Neuronal stem cell (in vitro differentiated cells): ENCODE measurements at places on chromosomes 7 and 10.

GRCh38 chr10:88534072-88534665 lies 48.9 kb downstream of the RNLS start:
- DNase-seq: no peak

- no peak for DNase-seq
Measured at GRCh38 chr7:149385195-149385950, 75.5 kb downstream of the ZNF777 start.

DNA sequence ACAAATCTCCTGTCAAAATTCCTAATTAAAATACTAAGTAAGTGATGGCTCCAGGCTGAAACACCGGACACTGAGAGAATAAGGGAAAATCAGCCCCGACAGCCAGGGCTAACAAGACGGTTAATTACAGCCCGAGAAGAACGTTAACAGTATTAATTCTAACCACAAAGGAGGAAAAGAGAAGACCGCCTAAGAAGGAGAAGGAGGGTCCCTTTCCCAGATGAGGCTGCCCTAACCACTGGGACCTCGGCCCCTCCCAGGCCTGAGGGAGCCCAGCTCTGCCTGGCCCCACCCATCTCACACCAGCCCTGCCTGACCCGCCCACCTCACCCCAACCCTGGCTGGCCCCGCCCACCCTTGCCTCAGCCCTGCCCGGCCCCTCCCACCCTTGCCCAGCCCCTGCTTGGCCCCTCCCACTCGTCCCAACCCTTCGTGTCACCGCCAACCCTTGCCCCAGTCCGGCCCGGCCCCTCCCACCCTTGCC lies 51.3 kb downstream of the PWWP2B start:
- DNase-seq: no peak

DNA sequence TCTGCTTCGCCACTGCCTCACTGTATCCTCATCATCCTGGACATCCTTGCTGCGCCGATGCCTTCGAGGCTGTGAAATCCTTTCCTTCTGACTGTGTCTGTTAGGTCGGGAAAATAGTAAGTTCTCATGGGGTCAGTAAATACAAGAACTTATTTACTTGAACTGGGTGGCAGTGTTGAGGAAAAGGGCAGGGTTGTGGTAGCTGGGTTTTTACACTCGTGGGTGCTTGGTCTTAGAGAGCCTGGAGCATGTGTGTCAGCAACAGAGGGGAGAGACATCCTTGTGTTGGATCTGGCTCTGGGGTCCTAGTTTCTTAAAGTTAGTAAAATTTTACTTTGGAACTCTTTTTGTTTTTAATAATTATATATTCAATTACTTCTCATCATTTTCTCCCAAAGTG lies 112.9 kb upstream of the GATA3 start:
- no peak for DNase-seq

- DNase-seq: no peak
Measured at GRCh38 chr7:75819711-75820110, 6.1 kb upstream of the CCL24 start.

GRCh38 chr10:2619472-2619871 lies 447.9 kb upstream of the PFKP start:
- DNase-seq: no peak

- no peak for DNase-seq
Measured at GRCh38 chr7:122148878-122149277, 4.8 kb upstream of the AASS start.

- DNase-seq: no peak
Measured at GRCh38 chr7:119692541-119692940, 580.4 kb upstream of the KCND2 start.

DNA sequence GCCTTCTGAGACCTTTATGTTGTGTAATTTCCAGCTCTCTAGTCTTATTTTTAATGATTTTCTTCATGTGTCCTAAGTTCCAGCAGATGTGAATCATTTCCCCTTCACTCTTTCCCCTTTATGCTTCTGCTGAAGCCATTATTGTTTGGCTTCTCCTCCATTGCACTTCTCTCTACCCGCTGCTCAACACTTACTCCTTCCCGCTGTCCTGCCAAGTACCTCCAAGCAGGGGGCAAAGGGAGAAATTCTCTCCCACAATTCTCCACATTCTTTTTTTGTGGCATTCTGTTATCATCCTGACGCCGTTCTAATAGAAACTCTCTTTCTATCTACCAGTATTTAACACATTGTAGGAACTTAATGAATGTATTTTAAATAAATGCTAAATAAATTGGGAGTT lies 388.9 kb upstream of the TPK1 start:
- DNase-seq: no peak

- DNase-seq: no peak
Measured at GRCh38 chr10:77611221-77611620, 26.4 kb downstream of the KCNMA1 start.

GRCh38 chr10:24726626-24727025 lies 2.9 kb upstream of the ARHGAP21 start:
- DNase-seq: no peak

- DNase-seq: no peak
Measured at GRCh38 chr10:20114179-20114578, 297.9 kb downstream of the PLXDC2 start.

DNA sequence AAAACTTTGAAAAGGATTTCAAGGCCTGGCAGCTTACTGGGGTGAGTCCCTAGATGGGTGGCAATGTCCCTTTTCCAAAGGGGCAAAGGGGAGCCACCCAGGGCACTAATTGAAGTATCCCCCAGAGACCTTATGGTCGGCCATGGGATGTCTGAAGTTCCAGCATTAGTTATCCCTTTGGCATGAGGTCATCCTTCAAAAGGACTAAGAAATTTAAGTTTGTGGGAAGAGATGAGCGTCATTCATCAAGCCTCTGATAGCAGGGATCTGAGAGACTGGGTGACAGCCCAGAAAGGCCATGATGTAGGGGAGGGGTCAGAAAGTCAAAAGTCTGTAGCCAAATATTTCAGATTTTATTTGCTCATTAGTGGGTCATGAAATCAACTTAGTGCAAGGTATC lies 195.3 kb downstream of the ZNF438 start:
- no peak for DNase-seq

- no peak for DNase-seq
Measured at GRCh38 chr7:31079126-31079823, 27.2 kb downstream of the ADCYAP1R1 start.
